ENCODE measurements at places on chromosomes 6 and 20. TPM values are rescaled to one million over a fixed set of nuclear protein-coding genes. Genes with fewer than 3 reads are reported as not detected.

The CDK5RAP1 gene
- total RNA-seq = 41.0 TPM

The LHFPL5 gene
- not detected for total RNA-seq

The DOK5 gene
- 4.1 TPM for total RNA-seq

The SLC16A10 gene
- 12.0 TPM for total RNA-seq

The CCN6 gene
- total RNA-seq = 0.19 TPM

The GSTA2 gene
- not detected for total RNA-seq

The THBD gene
- not detected for total RNA-seq

The PRPH2 gene
- total RNA-seq = not detected

The RGS17 gene
- not detected for total RNA-seq

The PDYN gene
- not detected for total RNA-seq

The CTAGE9 gene
- not detected for total RNA-seq

The TINAG gene
- not detected for total RNA-seq

The BRD2 gene
- 335 TPM for total RNA-seq

The ALDH5A1 gene
- 18.2 TPM for total RNA-seq

The TAAR6 gene
- total RNA-seq = not detected

The LPIN3 gene
- total RNA-seq = 1.8 TPM

Measured in activated naive CD8-positive, alpha-beta T cell treated with anti-CD3 and anti-CD28 coated beads for 36 hours (primary cell).